A549 treated with CORT108297 at 1 μM for 4 hours (cell line): ENCODE measurements at places on chromosomes 13 and 19. TPM values are rescaled to one million over a fixed set of nuclear protein-coding genes. Genes with fewer than 3 reads are reported as not detected.

SSC5D gene
- 0.45 to 1.3 TPM (median 0.81 TPM) in 5 replicates for total RNA-seq

TRIM13 gene
- 13.2 to 15.2 TPM (median 14.4 TPM) in 5 replicates for total RNA-seq

ZNF583 gene
- 1.4 to 2.3 TPM (median 1.9 TPM) in 5 replicates for total RNA-seq

PRTN3 gene
- 0.27 to 0.56 TPM (median 0.34 TPM) in 5 replicates for total RNA-seq

ZNF823 gene
- 1.9 to 3.1 TPM (median 2.7 TPM) in 5 replicates for total RNA-seq

VSTM2B gene
- total RNA-seq, result 0.07 to 0.09 TPM in 2 of 5 replicates, not detected in the others

ZNF57 gene
- total RNA-seq, result 1.7 to 2.7 TPM (median 2.0 TPM) in 5 replicates

OR4F17 gene
- not detected in 5 replicates for total RNA-seq

RDH8 gene
- 0.16 to 0.65 TPM (median 0.33 TPM) in 5 replicates for total RNA-seq

CTXN1 gene
- 8.5 to 24.3 TPM (median 22.2 TPM) in 5 replicates for total RNA-seq

PSG11 gene
- not detected in 5 replicates for total RNA-seq

ZNF846 gene
- total RNA-seq, result 0.76 to 1.7 TPM (median 1.5 TPM) in 5 replicates

CATSPERD gene
- total RNA-seq, result 0.08 TPM in 1 of 5 replicates, not detected in the others

ZSCAN18 gene
- total RNA-seq, result 1.6 to 4.0 TPM (median 2.9 TPM) in 5 replicates

TBXA2R gene
- 0.50 to 1.1 TPM (median 0.96 TPM) in 5 replicates for total RNA-seq

SMIM44 gene
- total RNA-seq, result not detected in 5 replicates

NOSIP gene
- total RNA-seq, result 85.6 to 111 TPM (median 104 TPM) in 5 replicates

MBD3L2 gene
- total RNA-seq, result not detected in 5 replicates

ZNF571 gene
- 0.75 to 2.5 TPM (median 1.3 TPM) in 5 replicates for total RNA-seq

ITGBL1 gene
- 1.4 to 1.8 TPM (median 1.8 TPM) in 5 replicates for total RNA-seq

KLHL1 gene
- not detected in 5 replicates for total RNA-seq

CRB3 gene
- 3.0 to 6.1 TPM (median 5.2 TPM) in 5 replicates for total RNA-seq

CYP4F12 gene
- 1.4 to 2.0 TPM (median 1.7 TPM) in 5 replicates for total RNA-seq

KCNN1 gene
- 0.35 to 1.0 TPM (median 0.69 TPM) in 5 replicates for total RNA-seq

CGB3 gene
- total RNA-seq, result 0.20 to 0.42 TPM in 2 of 5 replicates, not detected in the others

KCNN4 gene
- 43.7 to 66.7 TPM (median 58.2 TPM) in 5 replicates for total RNA-seq

BEST2 gene
- 0.24 to 0.35 TPM (median 0.28 TPM) in 4 of 5 replicates, not detected in the other for total RNA-seq

PTPRS gene
- 19.5 to 28.4 TPM (median 27.0 TPM) in 5 replicates for total RNA-seq

C1QTNF9B gene
- not detected in 5 replicates for total RNA-seq

TEX26 gene
- total RNA-seq, result not detected in 5 replicates

CEACAM1 gene
- 1.7 to 1.9 TPM (median 1.8 TPM) in 5 replicates for total RNA-seq

ZNF836 gene
- 0.68 to 1.4 TPM (median 0.82 TPM) in 5 replicates for total RNA-seq

WDR87 gene
- not detected in 5 replicates for total RNA-seq
